GM04503 (cell line): ENCODE measurements at places on chromosomes 4 and X.
A peak's percentile ranks its signal among the peaks of the same experiment; 100 is the strongest.

DNA sequence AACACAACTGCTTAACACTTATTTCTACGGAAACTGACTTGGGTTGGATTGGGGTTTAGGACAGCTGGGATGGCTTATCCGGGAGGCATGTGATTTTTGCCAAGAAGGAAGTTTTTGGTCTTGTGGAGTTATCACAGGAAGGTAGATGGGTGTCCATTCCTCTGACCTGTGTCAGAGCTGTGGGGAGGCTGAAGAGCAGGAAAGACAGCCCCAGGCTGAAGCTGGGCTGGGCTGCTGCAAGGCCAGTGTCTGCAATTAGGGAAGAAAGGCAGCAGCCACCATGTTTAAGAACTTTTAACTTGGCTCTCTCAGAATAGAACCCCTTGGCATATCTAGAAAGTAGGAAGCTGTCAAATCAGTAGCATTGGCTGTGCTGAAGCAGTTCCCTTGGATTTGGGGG is 42.3 kb downstream of the CCNG2 start:
- no peak for DNase-seq

GRCh38 chrX:85109235-85109634 is 105.6 kb downstream of the APOOL start:
- DNase-seq = no peak

GRCh38 chrX:47482512-47483305 is at the start of gene ZNF41:
Gene ZNF41, minus strand, starts transcription at chrX:47483222. Its CDS starts 15,741 bp downstream, at chrX:47467481.
- DNase-seq = no peak

DNA sequence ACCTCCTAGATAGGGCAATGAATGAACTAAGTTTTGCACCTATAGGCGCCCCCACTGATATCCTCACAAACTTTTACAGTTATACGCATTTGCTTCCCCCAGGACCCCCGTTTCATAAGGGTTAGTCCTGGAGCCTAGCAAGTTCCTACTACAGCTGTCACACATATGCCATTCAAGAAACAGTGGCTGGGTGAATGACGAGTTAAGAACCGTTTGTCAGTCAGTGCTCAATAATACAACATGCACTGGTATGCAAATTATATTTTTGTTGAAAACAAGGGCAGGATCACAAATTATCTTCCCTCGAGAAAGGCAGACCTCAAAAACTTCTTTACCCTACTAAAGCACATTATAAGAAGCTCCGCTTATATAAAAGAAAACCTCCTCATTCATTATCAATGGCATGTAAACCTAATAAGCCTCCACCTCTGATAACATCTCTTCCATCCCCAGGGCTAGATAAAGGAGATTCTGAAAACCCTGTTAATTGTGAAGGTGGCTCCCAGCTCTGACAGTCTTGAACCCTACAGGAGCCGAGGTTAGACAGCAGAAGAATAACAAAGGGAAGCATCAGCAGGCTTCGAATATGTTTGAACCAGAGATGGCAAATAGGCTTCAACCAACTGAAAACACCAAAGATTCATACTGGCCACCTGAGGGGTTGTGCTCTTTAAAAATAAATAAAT is 40.3 kb downstream of the AFAP1 start:
- no peak for DNase-seq

- no peak for DNase-seq
Observed at GRCh38 chr4:44722001-44722400, 4.4 kb downstream of the GNPDA2 start.

DNA sequence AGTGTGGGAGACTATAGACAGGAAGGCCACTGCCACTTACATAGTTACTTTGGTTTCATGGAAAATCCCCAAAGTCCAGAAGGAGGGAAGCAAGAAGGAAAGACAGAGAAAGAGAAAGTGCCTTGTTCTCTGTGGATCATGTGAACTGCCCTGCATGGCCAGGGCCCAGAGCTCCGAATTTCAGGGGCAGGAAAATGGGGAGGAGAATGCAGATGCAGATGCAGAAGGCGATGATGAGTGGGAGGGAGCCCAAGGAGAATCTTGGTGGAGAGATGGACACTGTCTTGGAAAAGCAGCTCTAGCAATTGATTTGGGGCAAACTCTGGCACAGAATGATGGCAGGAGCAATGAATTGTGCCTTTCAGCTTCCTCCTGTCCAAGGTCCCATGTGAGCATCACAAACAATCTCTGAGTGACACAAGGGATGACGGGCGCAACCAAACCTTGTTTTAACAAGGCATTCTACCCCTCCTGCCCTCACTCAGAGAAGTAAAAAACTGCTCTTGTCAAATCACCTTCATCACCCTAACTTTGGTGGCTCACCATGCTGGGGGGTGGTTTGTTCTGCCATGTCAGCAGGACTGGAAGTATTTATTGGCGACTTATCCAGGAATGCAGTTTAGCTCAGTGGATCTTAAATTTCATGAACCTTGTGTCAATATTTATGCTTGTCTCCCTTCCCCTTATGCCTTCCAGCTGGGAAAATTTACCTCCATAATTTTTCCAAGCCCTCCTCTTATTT is 53.5 kb downstream of the TSC22D3 start:
- DNase-seq = no peak

GRCh38 chrX:10076765-10077164 is 80.0 kb upstream of the CLCN4 start:
- DNase-seq = no peak

GRCh38 chrX:9885150-9885549 is 82.0 kb upstream of the CLDN34 start:
- DNase-seq = no peak

DNA sequence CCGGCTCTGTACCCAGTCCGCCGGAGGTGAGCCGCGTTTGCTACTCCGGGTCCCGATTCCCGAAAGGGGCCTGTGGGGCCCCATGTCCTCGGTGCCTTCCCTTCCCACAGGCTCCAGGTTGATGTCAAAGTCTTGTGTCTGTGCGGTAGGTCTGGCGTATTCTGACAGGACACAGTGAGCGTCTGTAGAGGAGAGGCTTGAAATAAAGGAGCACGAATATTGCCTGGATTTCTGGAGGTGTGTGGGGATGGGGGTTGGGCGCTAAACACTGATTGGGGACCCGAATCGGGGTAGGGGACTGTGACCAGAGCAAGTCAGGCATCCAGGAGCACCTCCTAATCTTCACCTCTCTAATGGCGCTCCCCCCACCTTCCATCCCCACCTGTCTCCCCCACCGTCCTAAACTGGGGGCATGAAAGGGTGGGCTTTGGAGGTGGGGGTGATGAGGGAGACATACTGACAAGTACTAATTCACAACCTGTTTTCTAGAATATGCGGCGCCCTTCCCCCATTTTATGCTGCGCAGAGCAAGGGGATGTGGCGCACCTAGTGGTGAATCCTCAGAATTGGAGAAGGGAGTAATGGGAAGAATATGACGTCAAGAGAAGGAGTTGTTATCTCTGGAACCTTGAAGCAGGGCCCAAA is 855 bp downstream of the GPRASP2 start:
- no peak for DNase-seq

GRCh38 chr4:1998296-1998695 is 10.5 kb downstream of the NELFA start:
- no peak for DNase-seq

- DNase-seq = no peak
Observed at GRCh38 chrX:16958356-16958755, 11.9 kb downstream of the REPS2 start.

GRCh38 chrX:790783-791360 is 160.3 kb downstream of the SHOX start:
- DNase-seq = no peak

DNA sequence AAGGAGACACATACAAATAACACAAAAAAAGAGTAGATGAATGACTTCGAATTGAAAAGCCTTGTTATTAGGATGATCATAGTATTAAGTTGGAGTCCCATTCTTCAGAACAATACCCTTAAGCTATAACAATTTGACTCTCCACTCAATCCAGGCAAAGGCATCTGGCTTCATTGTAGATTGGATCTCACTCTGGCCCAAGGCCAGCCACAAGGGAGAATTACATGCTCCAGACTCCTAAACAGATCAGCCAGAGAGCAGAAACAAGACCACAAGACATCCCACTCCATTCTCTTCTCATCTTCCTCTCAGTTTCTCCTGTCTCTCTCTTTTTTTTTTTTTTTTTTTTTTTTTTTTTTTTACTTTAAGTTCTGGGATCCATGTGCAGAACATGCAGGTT is 213.9 kb downstream of the DHX15 start:
- no peak for DNase-seq

- no peak for DNase-seq
Observed at GRCh38 chr4:98113012-98113411, 30.3 kb downstream of the STPG2 start.

GRCh38 chrX:57178605-57179004 is 41.4 kb upstream of the SPIN2A start:
- DNase-seq = no peak

GRCh38 chrX:117196481-117196880 is 733.7 kb upstream of the CT83 start:
- no peak for DNase-seq

GRCh38 chr4:44535981-44536380 is 87.4 kb upstream of the KCTD8 start:
- DNase-seq = no peak

- DNase-seq = no peak
Observed at GRCh38 chr4:157674699-157675098, 454.2 kb downstream of the GRIA2 start.

DNA sequence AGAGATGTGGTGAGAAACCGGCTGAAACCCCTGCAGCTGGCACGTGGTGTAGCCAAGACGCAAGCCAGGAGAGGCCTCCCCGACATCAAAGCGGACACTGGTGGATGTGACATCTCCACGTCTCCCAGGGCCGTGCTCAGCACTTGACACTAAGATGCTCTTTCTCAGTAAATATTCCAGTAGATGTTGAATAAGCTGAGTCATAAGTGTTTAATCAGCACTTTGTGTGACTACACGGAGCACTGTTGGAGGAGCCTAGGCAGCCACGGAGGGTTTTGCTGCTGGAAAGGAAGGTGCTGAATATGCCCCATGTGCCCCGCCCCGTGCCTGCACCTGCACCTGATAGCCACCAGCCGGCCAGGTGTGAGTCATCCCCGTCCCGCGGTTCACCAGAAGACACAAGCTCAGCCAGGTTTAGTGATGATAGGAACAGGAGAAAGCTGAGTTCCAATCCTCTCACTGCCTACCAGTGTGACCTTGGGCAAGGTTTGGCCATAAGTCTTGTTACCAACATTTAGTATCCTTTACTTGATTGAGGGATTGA is 29.0 kb upstream of the C4orf50 start:
- DNase-seq = no peak

- DNase-seq = no peak
Observed at GRCh38 chr4:3655963-3656362, 110.2 kb upstream of the ADRA2C start.

DNA sequence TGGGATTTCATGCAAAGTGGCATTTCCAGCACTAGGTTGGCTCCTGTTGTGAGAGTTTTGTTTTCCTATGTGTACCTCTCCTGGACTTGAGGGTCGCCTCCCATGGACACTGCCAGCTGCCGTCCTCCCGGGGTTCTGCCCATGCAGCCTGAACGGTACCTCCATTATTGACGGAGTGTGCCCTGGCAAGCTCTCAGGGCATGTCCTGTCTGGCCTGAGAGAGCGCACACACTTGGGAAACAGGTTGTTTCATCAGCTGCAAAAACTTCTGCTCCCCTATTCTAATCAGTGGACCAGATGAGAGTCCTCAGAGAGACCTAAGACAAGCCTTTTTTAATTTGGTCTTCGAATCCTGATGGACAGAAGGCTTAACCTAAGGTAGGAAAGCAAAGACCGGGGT is 56.6 kb upstream of the HOPX start:
- DNase-seq = no peak

DNA sequence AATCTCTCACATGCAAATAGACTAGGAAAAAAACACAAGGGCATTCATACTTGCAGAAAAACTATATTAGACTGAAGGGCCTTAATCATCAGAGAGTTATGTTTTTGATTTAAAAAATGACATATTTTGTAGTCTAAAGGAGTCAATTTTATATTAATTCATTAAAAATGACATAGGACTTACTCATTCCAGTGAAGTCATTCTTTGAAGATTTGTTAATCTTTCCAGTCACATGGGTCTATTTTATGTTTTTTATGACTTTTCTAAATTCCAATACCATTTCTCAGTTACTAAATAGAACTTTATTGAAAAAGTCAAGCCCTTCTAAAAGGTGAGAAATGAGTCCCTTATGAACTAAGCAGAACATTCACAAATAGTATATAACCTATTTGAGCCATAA is 743.8 kb upstream of the INTU start:
- DNase-seq = peak; percentile 36

DNA sequence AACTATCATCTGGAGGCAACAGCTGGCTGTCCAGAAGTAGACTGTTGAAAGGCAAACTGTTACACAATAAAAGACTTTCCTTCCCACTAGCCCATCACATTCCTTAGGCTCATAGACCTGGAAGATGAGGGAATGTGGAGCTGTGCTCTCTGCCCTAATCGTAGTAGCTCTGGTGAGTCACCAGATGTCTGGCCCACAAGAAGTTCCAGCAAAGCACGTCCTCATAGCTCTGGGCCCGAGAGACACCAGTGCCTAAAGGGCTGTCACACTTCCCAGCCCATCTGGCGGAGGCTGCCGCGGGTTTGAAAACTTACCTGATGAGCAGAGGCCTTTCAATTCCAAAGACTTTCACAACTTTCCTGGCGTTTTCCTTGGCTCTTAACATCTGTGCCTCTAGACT is 81.7 kb upstream of the STOX2 start:
- DNase-seq = peak; percentile 39

- no peak for DNase-seq
Observed at GRCh38 chr4:122823476-122823875, 3.2 kb upstream of the FGF2 start.

DNA sequence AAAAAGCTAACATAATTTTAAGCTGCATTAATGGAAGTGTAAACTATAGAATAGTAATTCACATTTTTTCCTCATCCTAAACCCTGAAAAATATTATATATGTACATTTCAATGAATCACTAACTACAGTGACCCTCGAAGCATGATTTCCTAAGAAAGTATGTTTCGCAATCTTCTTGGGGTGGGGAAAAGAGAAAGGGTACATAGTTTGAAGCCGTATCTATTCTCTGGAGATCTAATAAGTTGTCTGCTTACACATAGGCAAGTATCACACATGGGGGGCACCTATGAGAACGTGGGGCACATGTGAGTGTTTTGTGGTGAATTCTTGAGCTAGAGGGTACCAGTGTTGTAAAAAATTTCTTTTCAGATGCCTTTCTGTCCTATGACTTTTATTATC is 71.2 kb downstream of the JADE1 start:
- DNase-seq = no peak

DNA sequence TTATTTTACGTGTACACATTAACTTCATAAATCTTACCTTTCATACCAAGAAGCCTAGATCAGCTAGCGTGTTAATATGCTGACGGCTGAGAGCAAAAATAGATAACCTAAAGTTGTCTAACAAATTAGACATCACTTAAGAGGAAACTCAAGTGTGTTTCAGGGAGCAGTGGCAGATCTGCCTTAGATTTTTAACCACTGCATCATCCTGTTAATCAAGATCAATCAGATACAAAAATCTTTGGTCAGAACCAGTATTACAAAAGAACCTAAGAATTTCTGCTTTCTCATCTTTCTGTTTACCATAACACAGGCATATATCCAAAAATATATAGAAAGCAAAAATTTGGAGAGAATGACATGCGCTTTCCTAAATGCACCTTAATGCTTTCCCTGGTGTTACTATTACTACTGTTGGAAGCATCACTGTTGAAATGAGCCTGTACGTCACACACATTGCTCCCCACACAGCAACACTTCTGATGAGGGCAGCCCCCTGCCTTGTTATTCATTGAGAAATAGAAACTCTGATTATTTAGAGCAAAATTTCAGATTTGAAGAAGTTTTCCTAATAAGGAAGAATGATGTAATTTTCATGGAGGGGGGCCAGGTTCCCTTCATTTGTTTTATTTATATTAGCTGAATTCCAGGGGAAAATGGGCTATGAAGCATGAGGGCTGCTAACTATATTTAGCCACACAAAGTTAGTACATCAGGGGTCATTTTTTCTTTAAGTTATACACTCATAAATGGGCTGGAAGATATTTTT is 152.3 kb downstream of the CBR4 start:
- no peak for DNase-seq
